ENCODE measurements at places on chromosomes 12 and 14. TPM values are rescaled to one million over a fixed set of nuclear protein-coding genes. Genes with fewer than 3 reads are reported as not detected.

GRCh38 chr14:34452258-34452822, 9.7 kb downstream of the SPTSSA start:
- DNase-seq = no peak

GRCh38 chr12:45553204-45553603, 176.3 kb upstream of the ARID2 start:
- no peak for DNase-seq

DNA sequence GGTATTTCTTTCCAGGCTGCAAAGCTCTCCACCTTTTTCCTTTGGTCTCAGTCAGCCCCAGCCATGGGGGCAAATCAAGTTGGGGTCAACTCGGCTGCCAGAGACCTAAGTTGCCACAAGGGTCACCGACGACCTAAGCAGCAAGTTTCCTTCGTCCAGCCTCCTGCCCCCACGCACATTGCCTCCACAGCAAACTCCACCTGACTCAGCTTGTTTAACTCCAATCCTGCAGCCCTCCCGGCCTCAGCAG, 767 bp upstream of the KCNMB4 start:
- no peak for DNase-seq

DNA sequence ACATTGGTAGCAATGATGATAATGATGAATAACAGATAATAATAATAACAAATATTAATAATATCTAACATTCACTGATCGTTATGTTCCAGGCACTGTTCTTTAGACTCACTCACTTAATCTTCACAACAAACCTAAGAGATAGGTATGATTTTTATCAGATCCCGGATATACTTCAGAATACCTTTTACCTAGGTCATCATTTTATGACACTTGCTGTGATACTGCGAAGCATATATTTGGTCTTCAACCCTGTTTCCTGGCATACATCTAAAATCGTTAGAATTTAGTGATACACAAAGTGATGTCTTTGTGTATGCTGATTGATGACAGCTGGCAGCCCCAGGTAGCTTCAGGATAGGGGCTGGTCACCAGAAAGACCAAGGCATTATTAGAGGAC, 46.1 kb downstream of the SLC41A2 start:
- no peak for DNase-seq

- no peak for DNase-seq
Observed at GRCh38 chr14:53630336-53630735, 326.3 kb downstream of the BMP4 start.

DNA sequence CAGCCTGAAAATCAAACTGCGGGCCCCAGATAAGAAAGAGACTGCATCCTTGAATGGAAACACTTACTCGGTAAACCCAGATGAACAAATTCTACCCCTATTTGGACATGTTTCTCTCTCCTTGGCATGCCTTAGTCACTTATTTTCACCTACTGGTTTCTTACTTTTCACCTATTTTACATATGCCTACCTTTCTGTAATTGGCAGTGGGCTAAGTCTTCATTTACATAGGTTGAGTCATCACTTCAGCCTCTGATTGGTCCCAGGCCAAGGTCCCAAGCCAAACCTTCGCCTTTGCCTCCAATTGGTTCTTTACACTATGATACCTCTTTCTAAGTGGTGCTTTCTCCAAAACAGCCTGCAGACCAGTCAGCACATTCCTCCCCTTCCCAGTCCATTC, 111.3 kb downstream of the DYRK2 start:
- DNase-seq = no peak

GDF3 gene
- not detected for total RNA-seq

FAR2 gene
- total RNA-seq = not detected

KCNMB4 gene
- 0.84 TPM for total RNA-seq

TSPAN19 gene
- not detected for total RNA-seq

CLEC9A gene
- not detected for total RNA-seq

CD163 gene
- total RNA-seq = not detected
